ENCODE measurements at places on chromosomes 4 and X.

GRCh38 chr4:125104616-125105015 is 210.1 kb upstream of the FAT4 start:
- no peak for DNase-seq

DNA sequence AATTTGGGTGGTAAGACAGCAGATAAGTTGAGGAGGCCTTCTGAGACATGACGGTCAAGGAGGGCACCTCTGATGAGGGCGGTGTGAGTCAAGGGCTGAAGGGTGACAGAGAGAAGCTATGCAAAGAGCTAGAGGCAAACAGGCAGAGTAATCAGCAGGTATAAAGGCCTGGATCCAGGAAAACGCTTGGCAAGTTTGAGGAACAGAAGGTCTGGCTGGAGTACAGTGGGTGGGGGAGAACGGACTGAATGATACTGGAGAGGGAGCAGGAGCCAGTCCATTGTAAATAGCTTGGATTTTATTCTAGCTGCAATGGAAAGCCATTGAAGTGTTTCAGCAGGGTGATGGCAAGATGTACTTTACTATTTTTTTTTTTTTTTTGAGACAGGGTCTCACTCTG is 39.3 kb downstream of the RAB33B start:
- no peak for DNase-seq

- DNase-seq = no peak
Measured at GRCh38 chr4:67048530-67048929, 496.8 kb downstream of the CENPC start.

GRCh38 chr4:74364256-74364651 is 691 bp upstream of the EREG start:
- DNase-seq = no peak

DNA sequence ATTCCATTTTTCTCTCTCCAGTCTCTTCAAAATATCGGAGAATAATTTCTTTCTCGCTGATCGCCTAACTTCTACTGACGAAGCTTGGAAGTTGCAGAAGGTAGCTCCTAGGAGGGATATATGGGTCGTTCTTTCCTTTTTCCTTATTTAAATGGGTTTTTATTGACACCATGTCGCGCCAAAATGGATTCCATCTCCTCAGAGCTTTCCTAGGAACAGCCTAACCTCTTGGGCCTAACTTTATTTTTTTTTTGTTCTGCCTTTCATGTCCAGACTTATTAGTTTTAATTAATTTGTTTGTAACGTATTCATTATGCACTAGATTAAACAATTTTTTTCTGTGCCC is 359.4 kb upstream of the ZCCHC13 start:
- DNase-seq = no peak
